Stimulated activated CD4-positive, alpha-beta T cell treated with anti-CD3 and anti-CD28 coated beads, Interleukin-1b, Interleukin-23, amount 100 ng/mL, for 1 hour (primary cell): ENCODE measurements at places on chromosomes 4 and X.

GRCh38 chr4:168019921-168020320 is 72.4 kb upstream of the ANXA10 start:
- DNase-seq = no peak

DNA sequence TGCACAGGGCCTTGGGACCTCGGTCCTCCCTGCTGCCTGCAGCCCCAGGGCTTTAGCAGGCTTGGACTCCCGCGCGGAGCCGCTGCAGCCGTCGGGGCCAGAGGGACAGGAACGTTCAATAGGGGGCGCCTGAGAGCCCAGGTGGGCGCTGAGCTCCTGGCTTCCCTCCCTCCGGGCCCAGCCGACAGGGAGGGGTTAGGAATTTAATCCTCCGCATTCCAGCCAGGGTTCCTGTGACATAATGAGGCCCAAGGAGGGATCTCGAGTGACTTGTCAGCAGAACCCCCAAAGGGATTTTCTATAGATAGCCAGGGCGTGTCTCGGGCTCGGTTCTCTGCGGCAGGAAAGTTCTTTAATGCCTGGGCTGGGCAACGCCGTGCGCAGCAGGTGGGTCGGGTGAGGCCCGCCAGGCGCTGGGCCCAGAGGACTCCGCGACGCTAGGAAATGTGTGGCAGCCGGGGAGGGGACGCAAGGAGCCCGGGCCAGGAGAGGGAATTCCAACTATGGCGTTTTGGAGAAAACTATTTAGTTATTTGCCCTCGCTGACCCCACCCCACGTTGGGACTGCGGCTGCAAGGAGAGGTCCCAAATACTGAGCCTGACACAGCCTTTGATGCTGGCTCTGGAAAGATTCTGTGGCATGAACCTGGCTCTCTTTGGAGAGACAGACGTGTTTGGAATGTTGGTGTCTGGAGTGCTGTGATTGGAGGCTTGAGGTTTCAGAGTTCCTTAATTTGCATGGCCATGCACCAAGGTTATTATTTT is 285.2 kb upstream of the GATB start:
- DNase-seq = no peak

DNA sequence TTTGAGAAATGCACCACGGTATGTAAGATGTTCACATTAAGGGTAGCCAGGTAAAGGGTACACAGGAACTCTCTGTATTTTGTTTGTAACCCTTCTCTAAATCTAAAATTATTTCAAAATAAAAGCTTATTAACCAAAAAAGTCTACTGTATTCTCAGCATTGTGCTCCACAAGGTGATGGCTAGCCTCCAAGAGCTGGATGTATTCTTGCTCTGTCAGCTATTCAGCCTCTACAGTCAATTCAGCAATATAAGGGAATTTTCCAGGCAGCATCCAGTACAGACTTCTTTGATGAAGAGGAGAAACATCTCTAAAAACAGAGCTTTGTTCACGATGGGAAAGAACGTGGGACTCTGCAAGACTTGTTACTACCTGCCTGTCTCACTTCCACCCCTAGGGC is 63.5 kb upstream of the MAOA start:
- no peak for DNase-seq

DNA sequence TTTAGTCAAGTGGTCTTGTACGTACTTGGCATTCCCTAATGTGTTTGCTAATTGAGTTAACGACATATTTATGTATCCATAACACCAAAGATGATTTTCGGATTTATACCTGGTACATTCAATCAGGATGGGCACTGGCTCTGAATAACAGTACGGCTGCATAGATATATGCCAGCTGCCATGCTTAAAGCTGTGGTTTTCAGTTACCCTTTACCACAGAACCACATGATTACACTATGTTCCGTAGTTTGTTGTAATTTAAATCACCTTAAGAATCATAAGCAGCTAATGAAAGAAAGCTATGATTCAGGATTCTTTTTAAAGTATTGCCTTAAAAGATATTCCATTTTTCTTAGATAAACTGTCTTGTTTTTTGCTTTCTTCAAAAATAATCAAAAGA is 53.6 kb downstream of the FIP1L1 start:
- DNase-seq = no peak

GRCh38 chrX:54824722-54825121 is 17.2 kb downstream of the MAGED2 start:
- no peak for DNase-seq

DNA sequence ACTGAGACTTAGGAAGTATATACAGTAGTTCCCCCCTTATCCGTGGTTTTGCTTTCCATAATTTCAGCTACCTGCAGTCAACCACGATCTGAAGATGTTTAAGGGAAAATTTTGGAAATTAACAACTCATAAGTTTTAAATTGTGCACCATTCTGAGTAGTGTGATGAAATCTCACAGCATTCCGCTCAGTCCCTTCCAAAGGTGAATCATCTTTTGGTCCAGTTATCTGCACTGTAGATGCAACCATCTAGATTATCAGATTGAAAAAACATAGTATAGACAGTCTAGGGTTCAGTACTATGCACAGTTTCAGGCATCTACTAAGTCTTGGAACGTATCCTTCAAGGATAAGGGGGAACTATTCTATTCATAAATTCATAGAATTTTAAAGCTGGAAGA is 109.0 kb downstream of the ANXA3 start:
- DNase-seq = no peak

DNA sequence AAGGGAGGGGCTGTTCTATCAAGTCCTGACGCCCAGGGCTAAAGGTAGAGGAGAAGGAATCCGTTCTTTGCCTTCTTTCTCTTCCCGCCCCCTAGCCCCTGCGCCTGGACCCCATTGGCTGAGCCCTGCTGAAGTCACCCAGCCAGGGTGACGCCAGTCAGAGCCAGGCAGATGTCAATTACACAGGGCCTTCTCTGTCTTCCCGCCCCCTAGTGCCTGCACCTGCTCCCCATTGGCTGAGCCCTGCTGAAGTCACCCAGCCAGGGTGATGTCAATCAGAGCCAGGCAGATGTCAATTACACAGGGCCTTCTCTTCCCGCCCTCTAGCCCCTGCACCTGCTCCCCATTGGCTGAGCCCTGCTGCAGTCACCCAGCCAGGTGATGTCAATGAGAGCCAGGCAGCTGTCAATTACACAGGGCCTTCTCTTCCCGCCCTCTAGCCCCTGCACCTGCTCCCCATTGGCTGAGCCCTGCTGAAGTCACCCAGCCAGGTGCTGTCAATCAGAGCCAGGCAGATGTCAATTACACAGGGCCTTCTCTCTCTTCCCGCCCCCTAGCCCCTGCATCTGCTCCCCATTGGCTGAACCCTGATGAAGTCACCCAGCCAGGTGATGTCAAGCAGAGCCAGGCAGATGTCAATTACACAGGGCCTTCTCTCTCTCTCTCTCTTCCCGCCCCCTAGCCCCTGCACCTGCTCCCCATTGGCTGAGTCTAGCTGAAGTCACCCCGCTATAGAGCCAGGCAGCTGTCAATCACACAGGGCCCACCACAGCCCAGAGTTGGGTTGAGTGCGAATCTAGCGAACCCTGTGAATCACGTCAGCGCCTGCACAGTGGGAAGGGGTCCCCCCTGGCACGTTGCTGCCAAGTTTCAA is 46.4 kb downstream of the ASMT start:
- no peak for DNase-seq

DNA sequence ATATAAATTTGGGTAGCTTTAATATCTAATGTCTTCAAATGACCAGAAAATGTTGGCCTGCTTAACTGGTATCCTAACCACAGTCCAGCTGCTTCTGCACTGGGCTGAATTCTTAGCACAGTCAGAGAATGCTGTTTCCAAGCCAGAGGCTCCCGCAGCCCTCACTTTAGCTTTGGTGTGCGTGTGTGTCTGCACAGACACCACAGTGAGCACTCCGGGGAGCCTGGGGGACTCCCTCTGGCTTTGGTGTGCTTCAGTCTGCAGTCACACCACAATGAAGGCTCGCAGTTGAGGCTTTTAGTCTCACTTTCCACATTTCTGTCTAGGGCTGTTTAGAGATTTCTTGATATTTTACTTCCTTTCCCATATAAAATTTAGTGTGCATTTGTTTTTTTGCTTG is 53.6 kb downstream of the APOO start:
- no peak for DNase-seq

- no peak for DNase-seq
Observed at GRCh38 chrX:13376857-13377549, 57.1 kb upstream of the ATXN3L start.

DNA sequence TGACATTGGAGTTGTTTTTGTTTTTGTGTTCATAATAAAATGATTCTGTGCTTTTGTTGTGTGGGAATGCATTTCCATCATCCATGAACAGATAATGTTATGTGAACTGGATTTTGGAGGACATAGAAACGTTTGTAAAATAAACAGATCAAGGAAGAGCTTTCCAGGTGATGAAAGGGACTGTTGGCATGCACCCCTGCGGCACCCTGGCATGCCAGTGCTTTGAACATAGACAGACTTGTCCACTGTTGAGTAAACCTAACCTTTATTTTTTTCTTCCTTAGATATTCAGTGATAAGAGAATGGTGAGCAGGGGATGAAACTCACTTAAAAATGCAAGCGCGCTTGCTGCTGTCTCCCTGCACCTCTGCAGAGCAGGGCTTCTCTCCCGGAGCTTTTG is 59.8 kb downstream of the TRAPPC11 start:
- no peak for DNase-seq

GRCh38 chrX:130179579-130180215 is 7.9 kb downstream of the RAB33A start:
- no peak for DNase-seq

DNA sequence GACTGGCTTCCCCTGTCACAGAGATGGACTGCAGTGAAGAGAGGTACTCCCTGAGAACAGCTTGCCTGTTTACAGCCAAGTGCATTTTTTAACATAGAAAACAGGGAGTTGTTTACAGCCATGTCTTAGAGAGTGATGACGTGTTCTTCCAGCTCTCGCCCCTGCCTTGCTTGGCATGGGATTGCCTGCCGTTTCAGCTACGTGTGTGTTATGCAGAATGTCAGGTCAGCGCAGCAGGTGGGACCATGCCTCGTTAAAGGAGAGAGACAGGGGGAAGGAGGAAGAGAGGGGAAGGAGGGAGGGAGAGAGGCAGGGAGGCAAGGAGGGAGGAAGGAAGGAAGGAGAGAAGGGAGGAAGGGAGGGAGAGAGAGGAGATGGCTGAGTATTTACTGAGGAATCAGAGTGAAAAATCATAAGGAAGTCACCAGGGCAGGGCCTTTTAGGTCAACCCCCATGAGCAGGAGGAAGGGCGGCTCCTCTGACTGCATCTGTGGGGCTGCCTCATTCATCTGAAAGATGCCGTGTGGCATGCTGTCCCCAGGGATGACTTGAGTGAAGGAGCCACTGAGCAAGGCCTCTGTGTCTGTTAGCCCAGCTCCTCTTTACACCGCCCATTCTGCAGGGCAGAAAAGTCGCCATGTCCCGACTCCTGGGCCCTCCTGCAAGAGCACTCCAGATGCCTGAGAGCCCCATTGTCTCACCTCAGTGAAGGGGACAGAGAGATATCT is 139.7 kb upstream of the PSAPL1 start:
- no peak for DNase-seq

DNA sequence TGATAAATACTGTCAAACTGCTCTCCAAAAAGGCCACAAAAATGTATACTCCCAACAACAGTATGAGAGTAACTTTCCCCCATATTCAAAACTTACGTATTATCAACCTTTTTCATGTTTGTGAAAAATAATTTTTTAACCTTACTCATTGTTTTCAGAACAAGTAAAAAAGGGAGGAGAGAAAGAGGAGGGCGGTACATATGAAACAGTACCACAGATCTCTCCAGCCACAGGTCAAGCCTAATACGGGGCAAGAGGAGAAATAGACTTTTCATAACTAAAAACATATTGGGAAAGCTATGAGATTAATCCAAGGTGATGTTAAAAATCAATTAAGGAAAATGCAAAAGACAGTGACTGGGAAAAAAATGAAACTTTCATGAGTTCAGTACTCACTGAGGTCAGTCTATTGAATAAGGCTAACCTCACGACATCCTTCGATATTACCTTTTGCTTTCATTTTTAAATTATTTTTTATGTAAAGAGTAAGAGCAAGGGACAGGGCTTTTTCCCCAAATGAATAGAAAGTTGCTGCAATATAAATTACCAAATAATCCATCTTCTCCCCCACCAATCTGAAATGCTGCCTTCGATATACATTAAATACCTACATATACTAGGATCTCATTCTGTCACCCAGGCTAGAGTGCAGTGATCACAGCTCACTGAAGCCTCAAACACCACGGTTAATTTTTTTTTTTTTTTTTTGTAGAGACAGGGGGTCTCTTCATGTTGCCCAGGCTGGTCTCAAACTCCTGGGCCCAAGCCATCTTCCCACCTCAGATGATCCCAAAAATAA is 25.3 kb downstream of the FBXW7 start:
- no peak for DNase-seq

DNA sequence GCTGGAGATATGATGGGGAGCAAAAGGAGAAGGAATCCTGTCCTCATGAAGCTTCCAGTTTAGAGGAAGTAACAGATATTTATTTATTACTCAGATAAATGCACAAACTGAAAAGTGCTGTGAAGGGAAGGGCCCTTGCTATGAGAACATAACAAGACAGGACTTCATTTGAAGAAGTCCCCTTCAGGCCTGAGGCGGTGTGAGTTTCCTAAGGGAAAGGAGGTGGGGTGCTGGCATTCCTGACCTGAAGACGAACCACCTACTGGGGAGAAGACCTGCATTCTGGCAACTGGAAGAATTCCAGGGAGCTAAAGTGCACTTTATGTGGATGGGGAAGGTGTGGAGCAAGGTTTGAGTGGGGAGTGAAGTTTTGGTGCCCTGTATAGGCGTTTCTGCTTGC is 15.9 kb upstream of the SPARCL1 start:
- no peak for DNase-seq

GRCh38 chr4:139919004-139919403 is 235.0 kb downstream of the MAML3 start:
- no peak for DNase-seq

DNA sequence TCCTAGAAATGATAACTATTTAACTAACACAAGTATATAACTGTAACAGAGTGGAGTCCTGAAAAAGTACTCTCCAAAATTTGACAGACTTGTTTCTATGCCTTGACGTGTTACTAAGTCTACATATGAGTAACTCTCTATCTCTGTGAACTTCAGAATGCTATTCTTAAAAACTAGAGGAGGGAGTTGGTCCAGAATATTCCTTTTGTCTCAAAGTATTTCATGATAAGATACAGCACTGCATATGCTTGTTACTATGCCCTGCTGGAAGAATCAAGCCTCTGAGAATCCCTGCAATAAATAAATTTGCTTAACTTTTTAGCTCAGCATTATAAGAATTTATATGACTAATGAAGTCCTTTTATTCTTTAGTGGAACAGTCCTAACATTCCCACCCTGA is 50.9 kb upstream of the ATXN3L start:
- DNase-seq = no peak

- DNase-seq = no peak
Observed at GRCh38 chr4:129903861-129904260, 807.9 kb downstream of the C4orf33 start.
